ENCODE measurements at places on chromosomes 4 and X.

- DNase-seq: peak; percentile 3
Measured at GRCh38 chrX:51641421-51642021, 22.8 kb upstream of the CENPVL3 start.

- peak; percentile 50 for DNase-seq
Measured at GRCh38 chrX:153032397-153033118, 23.7 kb upstream of the PNMA3 start.

DNA sequence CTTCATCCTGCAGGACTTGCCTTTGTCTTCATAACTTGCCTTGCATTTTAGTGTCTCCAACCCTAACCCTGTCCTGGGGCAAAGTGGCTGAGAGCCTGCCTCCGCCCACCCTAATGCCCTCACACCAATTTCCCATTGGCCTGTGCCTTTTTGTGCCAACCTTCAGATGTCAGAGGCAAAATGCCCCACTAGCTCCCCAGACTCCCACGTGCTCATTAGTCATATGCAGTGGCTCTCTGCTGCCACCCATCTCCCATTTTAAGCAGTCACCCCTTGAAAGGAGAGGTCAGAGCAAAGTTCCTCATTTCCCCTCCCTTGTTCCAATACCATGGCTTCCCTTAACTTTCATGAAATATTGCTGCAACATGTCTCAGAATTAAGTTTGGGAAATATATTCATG, 74.8 kb upstream of the PASD1 start:
- DNase-seq: no peak

- DNase-seq: no peak
Measured at GRCh38 chr4:188683571-188683970, 544.3 kb downstream of the TRIML1 start.

GRCh38 chr4:4848540-4848939, 10.9 kb upstream of the MSX1 start:
- no peak for DNase-seq

- no peak for DNase-seq
Measured at GRCh38 chr4:905485-906338, 26.4 kb downstream of the GAK start.

DNA sequence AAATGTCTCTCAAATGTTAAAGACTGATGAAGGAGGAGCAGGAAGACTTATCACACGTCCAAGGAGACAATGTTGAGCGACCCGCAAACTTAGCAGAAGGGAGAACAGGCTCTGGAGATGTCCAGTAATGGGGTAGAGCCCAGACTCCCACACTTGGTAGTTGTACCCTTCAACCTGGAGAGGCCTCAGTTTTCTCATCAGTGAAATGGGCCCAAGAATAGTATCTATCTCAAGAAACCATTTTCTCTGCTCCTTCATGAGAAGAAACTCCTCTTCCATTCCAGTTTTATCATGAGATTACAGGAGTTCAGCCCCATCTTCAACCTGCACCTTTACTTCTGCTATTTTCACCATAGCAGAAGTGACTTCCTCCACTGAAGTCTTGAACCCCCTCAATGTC, 169.9 kb downstream of the DHRSX start:
- no peak for DNase-seq

GRCh38 chrX:29691044-29691443, 524.3 kb upstream of the MAGEB2 start:
- no peak for DNase-seq

- DNase-seq: no peak
Measured at GRCh38 chrX:153641627-153642026, 5.4 kb upstream of the DUSP9 start.

GRCh38 chrX:134552351-134552750, 92.4 kb downstream of the HPRT1 start:
- DNase-seq: no peak

- no peak for DNase-seq
Measured at GRCh38 chrX:153665726-153666306, 7.8 kb downstream of the PNCK start.

GRCh38 chr4:123233136-123233768, 163.3 kb upstream of the SPRY1 start:
- DNase-seq: no peak

DNA sequence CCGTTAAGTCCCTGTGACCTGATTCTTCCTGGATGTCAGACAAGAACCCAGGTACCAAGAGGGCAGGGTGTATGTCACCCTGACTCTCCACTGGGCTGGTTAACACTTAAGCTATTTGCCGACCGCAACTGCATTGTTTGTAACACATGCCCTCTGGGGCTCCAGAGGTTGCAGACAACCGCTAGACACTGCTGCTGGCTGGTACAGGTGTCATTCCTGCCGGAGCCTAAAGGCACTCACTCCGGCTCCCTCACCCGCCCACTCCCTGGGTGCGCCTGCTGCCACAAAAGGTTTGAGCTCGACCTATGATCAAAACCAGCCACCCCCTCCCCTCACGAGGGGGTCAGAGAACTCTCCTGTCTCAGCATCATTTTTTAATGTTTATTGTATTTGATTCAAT, 208.2 kb downstream of the FAT4 start:
- no peak for DNase-seq

- DNase-seq: no peak
Measured at GRCh38 chr4:141020801-141021261, 112.4 kb downstream of the RNF150 start.

DNA sequence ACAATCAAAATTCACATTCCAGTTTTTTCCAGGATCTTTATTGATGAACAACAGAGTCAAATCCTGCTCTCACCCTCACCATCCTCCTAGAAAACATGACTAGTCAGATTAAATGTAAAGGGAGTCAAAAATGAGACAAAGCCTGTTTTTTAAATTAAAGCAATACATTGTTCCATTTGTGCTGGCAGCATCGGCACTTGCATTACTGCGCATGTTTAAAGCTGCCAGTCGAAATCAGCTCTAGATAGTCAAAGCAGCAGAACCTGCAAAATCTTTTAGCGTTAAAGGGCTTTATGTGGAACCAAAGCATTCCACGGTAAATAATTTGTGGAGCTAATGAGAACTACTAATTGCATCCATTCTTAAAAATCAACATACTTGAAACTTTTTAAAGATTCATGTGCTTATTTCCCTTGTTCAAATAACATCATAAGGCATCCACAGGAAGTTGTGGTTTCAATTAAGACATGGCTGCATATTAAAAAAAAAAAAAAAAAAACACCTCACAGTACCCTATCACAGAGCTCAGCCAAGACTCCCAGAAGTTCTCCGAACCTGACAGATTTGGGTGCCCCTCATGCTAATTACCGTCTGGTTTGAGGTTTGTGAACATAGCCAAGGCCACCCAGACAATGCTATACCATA, 82.2 kb downstream of the SH3KBP1 start:
- DNase-seq: no peak

DNA sequence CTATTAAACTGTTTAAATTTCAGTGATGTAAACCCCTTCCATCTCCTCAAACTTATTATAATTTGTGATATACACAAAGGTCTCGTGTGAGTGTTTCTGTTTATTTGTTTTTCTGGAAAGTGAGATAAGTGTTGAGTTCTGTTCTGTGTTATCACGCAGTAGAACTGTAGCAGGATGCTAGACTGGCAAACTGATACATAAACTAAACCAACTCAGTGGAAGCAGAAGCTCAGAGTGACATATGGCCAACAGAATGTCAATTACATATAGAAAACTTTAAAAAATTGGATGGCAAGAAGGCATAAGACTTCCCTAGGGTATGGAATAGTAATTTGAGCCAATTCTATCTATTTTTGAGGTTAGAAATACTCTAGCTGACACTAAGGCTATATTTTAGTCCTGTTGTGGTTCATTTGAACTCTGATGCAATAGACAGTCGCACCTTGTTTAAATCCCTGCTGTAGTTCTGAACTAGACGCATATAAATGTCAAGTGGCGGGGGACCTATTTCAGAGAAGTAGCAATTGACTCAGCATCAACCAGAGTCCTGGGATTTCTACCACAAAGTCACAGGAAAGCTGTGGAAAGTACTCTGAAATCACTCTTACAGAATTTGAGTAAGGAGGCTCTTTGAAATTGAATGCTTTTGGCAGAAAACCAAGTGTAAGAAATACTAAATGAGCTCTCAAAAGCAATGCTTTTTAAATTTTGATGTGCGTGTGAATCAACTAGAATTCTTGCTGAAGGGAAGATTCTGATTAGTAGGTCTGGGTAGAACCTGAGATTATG, 294.4 kb downstream of the INPP4B start:
- DNase-seq: no peak

- no peak for DNase-seq
Measured at GRCh38 chrX:66731398-66731797, 92.5 kb upstream of the EDA2R start.

- no peak for DNase-seq
Measured at GRCh38 chr4:27057053-27057452, 196.4 kb downstream of the STIM2 start.

GRCh38 chr4:83240379-83240875, 44.2 kb downstream of the COQ2 start:
- no peak for DNase-seq

GRCh38 chrX:103475381-103475780, 43.9 kb downstream of the RAB40A start:
- DNase-seq: no peak

DNA sequence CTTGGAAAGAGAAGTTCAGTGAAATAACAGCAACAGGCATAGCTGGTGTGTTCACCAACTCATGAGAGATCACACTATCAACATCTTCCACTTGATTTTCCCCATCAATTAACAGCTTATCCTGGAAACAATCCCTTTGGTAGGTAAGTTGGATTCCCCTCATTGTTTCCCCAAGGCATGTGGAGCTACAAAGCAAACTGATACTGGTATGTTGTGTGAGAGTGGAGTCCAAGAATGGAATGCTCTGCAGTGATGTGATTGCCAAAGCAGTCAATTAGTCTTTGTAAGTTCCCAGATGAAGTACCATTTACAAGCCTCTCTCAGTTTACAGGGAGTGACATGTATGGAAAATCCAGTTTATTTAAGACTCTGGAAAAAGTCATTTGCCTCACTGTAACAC, 13.7 kb upstream of the XAGE2 start:
- DNase-seq: no peak

DNA sequence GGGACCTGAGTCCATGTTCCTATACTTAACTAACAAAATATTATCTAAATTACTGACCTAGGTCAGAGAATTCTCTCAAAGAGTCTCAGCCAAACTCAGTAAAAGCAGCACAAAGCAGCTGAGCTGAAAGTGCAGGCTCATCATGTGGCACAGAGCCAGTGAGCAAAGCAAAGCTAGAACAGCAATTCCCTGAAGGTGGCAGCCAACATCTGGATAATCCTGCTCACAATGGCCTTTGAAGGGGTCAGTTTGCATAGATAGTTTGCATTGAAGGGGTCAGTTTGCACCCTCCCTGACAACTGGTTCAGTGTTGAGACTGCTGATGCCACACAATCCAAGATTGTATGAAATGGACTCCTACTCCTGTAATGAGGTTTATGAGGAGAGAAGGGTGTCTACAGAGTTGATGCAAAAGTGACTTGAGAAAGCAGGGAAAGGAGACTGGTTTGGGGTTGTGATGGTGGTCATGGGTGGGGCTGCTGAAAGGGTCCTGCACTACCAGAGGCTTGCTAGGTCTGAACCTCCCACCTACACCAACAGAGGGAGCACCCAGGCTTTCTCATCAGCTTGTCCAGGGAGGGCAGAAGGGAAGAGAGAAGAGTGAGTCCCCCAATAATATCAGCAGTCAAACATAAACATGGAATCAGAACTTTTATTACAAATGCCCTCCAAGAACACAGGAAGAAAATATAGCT, 39.7 kb downstream of the TRIM61 start:
- DNase-seq: no peak

GRCh38 chrX:2846992-2847391, 18.3 kb downstream of the GYG2 start:
- no peak for DNase-seq

DNA sequence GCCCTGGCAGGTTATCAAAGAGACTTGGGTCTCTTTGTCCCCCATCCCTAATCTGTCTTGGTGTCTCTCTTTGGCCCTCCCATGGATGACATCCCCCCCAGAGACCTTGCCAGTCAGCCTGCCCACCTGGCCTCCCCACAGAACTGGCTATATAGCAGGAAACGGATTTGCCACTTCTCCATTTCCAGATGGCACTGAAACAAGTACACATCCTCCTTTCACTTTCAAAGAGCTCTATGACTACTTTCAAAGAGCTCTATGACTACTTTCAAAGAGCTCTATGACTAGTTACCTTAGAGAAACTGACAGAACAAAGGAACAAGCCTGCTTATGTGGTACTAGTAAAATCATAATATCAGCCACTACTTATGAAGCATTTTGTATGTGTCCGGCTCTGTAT, 175.3 kb downstream of the MAML3 start:
- DNase-seq: no peak

- DNase-seq: peak; percentile 76
Measured at GRCh38 chr4:105551965-105552746, at the start of gene ARHGEF38. Gene ARHGEF38, plus strand, starts transcription at chr4:105552620. Its CDS starts 146 bp downstream, at chr4:105552766.

- no peak for DNase-seq
Measured at GRCh38 chr4:125191232-125191631, 123.5 kb upstream of the FAT4 start.

GRCh38 chr4:123443401-123444289, 47.0 kb downstream of the SPRY1 start:
- DNase-seq: no peak

DNA sequence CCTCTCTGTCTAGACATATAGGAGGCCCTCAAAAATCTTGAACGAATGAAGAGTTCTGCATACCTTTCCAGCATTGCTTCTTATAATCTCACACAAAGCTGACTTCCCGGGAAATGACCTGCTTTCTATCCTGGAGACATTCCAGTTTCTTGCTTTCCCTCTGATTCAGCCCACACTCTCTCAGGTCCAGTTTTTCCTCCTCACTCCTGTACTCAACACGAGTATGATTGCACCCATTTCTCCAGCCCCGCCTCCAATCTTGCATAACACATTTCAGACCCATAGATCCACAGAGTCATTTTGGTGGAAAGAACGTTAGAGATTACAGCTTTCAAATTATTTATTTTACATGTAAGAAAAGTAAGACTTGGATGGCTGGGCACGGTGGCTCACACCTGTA, 127.5 kb upstream of the TLR3 start:
- DNase-seq: no peak

GRCh38 chrX:13598877-13599276, 29.5 kb downstream of the EGFL6 start:
- DNase-seq: no peak

DNA sequence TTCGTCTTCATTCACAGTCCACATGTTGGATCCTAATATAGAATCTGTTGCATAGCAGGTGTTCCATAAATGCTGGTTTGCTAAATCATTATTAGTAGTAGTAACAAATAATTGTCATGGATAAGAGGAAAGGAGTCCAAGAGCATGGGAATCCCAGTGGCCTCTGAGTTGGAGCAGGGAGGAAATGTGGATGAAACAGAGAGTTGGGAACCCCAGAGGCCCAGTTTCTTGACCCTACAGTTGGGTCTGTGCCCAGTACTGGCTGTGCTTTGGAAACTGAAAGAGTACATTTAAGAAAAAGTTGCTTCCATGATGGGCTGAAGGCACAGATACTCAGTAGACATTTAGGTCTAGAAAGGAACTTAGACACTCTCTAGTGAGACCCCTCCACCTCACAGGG, 149.4 kb upstream of the PSAPL1 start:
- no peak for DNase-seq

GRCh38 chr4:5249727-5250126, 198.4 kb downstream of the STK32B start:
- DNase-seq: no peak

Data from NCI-H2081 (cell line).